ENCODE measurements at places on chromosomes 3 and 15.

GRCh38 chr15:28286031-28286430 lies 35.9 kb downstream of the HERC2 start:
- H3K27me3 ChIP-seq, result no peaks in the 10 kb centered on the region
- no peak for DNase-seq
- H3K4me1 ChIP-seq, result no peaks in the 10 kb centered on the region
- H3K4me3 ChIP-seq, result no peak overlapping the region

- H3K27ac ChIP-seq, result no peak overlapping the region
- no peak for DNase-seq
- peaks cover 15% of the 10 kb centered on the region for H3K36me3 ChIP-seq
- H3K27me3 ChIP-seq, result no peaks in the 10 kb centered on the region
- no peaks in the 10 kb centered on the region for H3K4me1 ChIP-seq
These were observed 46.4 kb downstream of the ZNF106 start for GRCh38 chr15:42444415-42445063.

- no peak overlapping the region for H3K27ac ChIP-seq
- H3K4me1 ChIP-seq, result peaks cover 7% of the 10 kb centered on the region
- peaks cover 37% of the 10 kb centered on the region for H3K27me3 ChIP-seq
- no peak overlapping the region for H3K4me3 ChIP-seq
These were observed 1.8 kb upstream of the CCR9 start for GRCh38 chr3:45884368-45885201.

GRCh38 chr3:149494022-149494758 lies 19.7 kb downstream of the TM4SF4 start:
- no peaks in the 10 kb centered on the region for H3K27me3 ChIP-seq
- peak overlapping the region; percentile 31 for H3K27ac ChIP-seq
- peaks cover 55% of the 10 kb centered on the region for H3K36me3 ChIP-seq
- peaks cover 9% of the 10 kb centered on the region for H3K4me1 ChIP-seq
- peak; percentile 85 for DNase-seq
- H3K4me3 ChIP-seq, result no peak overlapping the region

GRCh38 chr3:79968418-79968817 lies 200.6 kb upstream of the ROBO1 start:
- no peak for DNase-seq
- H3K27ac ChIP-seq, result no peak overlapping the region
- H3K27me3 ChIP-seq, result no peaks in the 10 kb centered on the region
- no peak overlapping the region for H3K4me3 ChIP-seq
- no peaks in the 10 kb centered on the region for H3K4me1 ChIP-seq

GRCh38 chr3:100019719-100020118 lies 94.6 kb downstream of the FILIP1L start:
- no peak overlapping the region for H3K4me3 ChIP-seq
- no peak overlapping the region for H3K27ac ChIP-seq
- no peaks in the 10 kb centered on the region for H3K27me3 ChIP-seq
- no peak for DNase-seq

GRCh38 chr3:71101014-71101413 lies 482.5 kb downstream of the FOXP1 start:
- H3K4me1 ChIP-seq, result peaks cover 20% of the 10 kb centered on the region
- no peak for DNase-seq
- no peaks in the 10 kb centered on the region for H3K27me3 ChIP-seq
- no peaks in the 10 kb centered on the region for H3K36me3 ChIP-seq

- no peak for DNase-seq
- H3K27me3 ChIP-seq, result no peaks in the 10 kb centered on the region
- H3K36me3 ChIP-seq, result no peaks in the 10 kb centered on the region
- peaks cover 8% of the 10 kb centered on the region for H3K4me1 ChIP-seq
These were observed 183.8 kb upstream of the THBS1 start for GRCh38 chr15:39396979-39397615.

DNA sequence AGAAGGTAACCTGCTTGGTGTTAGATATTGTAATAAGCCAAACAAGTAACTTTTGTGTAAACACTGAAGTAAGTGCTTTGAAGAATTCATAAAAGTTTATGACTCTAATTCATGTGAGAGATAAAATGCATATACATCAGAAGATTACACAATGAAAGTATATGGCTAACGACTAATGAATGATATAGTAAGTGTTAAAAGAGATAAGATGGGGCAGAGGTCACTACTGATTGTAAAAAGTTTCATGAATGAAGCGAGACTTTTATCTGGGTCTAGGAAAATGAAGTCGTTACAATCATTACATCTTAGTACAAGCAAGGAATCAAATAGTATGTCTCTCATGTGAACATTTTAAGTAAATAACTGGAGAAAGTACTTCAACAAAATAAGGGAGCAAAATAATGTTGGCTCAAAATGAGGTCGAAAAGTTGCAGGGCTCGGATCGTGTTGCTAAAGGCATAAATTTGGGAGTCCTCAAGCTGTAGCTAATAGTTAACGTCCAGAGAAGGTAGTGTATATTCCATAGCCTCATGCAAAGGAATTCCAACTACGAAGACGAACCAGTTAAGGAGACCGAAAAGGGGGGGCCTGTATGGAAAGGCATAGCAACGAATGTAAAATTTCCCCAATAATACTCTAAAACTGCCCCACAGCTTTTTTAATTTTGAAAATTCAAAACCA lies 984 bp upstream of the DUT start:
- no peaks in the 10 kb centered on the region for H3K27me3 ChIP-seq
- H3K4me1 ChIP-seq, result peaks cover 13% of the 10 kb centered on the region
- H3K27ac ChIP-seq, result peak overlapping the region; percentile 79
- peak overlapping the region; percentile 92 for H3K4me3 ChIP-seq

- DNase-seq, result no peak
- no peak overlapping the region for H3K27ac ChIP-seq
- no peaks in the 10 kb centered on the region for H3K36me3 ChIP-seq
- no peak overlapping the region for H3K4me3 ChIP-seq
These were observed 32.4 kb upstream of the ALCAM start for GRCh38 chr3:105334138-105334882.

DNA sequence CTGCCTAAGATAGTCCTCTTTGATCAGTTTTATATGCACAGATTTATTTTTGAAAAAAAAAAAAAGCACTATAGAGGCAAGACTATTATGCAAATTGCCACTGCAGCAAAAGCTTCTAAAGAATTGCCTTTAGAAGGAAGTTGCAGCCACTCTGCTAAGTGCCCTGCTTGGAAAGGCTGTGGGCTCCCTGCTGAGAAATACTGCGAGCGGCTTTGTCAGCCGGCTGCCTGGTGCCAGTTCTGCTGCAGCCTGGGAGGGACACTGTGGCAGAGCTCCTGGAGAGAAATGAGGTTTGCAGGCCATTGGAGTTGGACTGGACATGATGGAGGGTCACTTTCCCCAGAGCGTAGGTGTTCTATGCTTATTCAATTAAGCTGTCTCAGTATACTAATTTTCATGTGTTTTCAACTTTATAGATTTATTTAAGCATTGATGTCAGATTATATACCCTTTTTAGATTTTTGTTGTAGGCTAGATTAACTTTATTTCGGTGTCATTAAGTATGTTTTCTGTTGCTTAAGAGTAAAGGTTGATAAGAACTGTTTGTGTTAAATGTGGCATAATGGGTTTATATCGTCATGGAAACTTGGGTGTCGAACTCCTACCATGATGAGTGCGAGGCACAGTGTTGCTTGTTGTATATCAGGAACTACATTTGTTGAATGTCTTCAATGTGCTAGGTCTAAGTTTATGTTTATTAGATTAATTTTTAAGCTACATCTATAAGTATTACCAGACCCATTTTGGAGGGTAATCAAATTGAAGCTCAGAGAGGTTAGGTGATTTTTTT lies 6.6 kb downstream of the MAP2K5 start:
- peaks cover 13% of the 10 kb centered on the region for H3K4me1 ChIP-seq
- H3K4me3 ChIP-seq, result no peak overlapping the region
- H3K27me3 ChIP-seq, result no peaks in the 10 kb centered on the region
- H3K27ac ChIP-seq, result no peak overlapping the region

DNA sequence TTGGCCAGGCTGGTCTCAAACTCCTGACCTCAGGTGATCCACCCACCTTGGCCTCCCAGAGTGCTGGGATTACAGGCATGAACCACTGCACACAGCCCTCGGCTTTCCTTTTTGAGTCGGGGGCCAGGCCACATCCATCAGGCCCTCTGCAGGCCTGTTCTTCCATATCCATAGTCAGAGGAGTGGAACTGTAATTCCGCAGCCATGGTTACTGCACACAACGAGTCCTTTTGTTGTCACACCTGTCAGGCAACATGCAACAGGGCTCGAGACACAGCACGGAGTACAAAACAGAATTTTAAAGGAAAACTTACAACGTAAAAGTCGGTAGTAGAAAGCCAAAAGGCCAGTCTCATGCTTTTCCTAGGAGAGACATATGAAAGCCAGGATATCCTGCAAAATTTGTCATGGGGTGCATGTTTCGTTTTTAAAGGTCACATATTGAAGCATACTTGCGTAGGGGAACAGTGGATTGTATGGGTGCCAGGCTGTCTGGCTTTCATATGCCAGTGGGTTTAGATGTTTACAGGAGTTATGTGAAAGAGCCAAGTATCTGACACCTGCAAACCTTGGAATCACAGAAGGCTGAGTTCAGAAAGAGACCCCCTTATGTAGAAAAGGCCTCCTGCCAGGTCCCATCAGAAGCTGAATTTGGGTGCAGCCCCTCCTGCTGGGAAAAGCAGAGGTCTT lies 63.2 kb upstream of the LPP start:
- no peaks in the 10 kb centered on the region for H3K36me3 ChIP-seq
- H3K27me3 ChIP-seq, result no peaks in the 10 kb centered on the region

DNA sequence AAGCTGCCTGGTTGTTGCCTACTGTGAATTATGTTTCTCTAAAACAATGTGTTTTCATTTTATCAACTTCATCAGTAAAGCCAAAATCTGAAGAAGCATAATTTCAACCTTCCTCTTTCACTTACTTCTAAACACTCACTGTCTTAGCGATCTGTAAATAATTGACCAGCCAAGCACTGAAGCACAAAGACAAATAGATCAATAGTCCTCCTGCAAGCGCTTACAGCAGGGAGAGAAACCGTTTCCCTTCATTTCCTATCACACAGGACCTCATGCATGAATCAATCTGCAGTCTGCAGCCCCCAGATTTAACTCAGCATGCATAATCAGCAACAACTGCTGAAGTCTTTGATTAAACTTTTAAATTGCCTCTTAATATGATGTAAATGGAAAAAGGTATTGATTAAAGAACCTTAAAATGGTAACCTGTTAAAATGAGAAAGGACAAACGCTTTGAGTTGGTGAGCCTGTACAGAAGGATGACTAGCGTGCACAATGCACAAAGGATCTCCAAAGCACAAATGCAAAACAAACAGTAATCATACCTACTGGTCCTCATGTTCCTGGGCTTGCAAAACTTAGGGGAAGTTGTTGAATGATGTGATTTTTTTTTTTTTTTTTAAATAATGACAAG lies 370.2 kb upstream of the ZNF385D start:
- H3K36me3 ChIP-seq, result no peaks in the 10 kb centered on the region
- no peak overlapping the region for H3K27ac ChIP-seq
- no peaks in the 10 kb centered on the region for H3K27me3 ChIP-seq

- no peak for DNase-seq
- peaks cover 56% of the 10 kb centered on the region for H3K4me1 ChIP-seq
- no peaks in the 10 kb centered on the region for H3K27me3 ChIP-seq
- peaks cover 15% of the 10 kb centered on the region for H3K36me3 ChIP-seq
- peak overlapping the region; percentile 25 for H3K27ac ChIP-seq
These were observed 152.8 kb upstream of the TBL1XR1 start for GRCh38 chr3:177350121-177350520.

DNA sequence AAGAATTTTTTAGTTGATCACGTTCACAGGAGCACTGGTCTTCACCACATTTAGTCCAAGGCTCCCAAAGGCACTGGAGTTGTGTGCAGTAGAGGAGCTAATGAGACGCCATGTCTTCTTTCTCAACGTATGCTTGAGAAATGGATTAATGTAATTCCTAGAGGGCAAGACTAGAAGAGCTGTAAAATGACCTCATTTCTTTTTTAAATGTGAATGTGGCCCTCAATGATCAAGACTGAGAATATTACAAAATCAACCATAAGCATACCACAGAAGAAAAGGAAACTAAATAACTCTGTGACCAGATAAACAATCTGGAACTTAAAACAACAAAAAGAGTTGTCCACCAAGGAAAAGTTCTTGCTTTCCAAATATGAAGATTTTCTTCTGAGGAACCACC lies 112.1 kb upstream of the THBS1 start:
- DNase-seq, result no peak
- H3K36me3 ChIP-seq, result no peaks in the 10 kb centered on the region
- H3K27ac ChIP-seq, result no peak overlapping the region
- H3K4me1 ChIP-seq, result no peaks in the 10 kb centered on the region
- H3K4me3 ChIP-seq, result no peak overlapping the region
- H3K27me3 ChIP-seq, result no peaks in the 10 kb centered on the region

GRCh38 chr3:72310419-72311380 lies 525.8 kb upstream of the PROK2 start:
- no peak for DNase-seq
- peaks cover 16% of the 10 kb centered on the region for H3K27me3 ChIP-seq
- H3K27ac ChIP-seq, result no peak overlapping the region
- H3K4me3 ChIP-seq, result no peak overlapping the region
- no peaks in the 10 kb centered on the region for H3K36me3 ChIP-seq

DNA sequence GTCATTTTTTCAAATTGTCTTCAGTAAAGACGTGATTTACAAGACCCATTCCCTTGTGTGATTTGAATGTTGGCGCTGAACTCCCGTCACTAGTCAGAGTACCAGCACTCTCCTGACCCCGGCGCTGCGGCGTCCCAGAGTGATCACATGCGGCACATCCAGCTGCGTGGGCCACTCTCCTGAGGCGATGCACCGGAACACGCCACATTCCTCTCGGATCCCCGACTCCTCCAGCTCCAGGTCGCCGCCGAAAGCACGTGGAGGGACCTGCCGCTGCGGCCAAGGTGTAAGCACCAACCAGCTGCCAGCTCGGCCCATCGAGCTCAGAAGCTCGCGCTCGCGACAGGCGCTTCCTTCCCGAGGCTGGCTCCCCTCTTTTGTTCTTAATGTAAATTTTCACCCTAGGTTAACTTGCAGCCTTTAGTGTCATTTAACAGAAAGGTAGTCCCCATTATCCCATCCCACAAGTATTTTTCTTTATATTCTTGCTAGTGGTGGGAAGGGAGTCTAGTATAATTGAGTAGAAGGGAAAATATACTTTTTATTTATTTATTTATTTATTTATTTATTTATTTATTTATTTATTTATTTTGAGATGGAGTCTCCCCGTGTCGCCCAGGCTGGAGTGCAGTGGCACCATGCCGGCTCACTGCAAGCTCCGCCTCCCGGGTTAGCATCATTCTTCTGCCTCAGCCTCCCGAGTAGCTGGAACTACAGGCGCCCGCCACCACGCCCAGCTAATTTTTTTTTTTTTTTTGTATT lies 61.7 kb upstream of the VGLL3 start:
- no peaks in the 10 kb centered on the region for H3K27me3 ChIP-seq
- no peaks in the 10 kb centered on the region for H3K4me1 ChIP-seq
- H3K36me3 ChIP-seq, result no peaks in the 10 kb centered on the region
- H3K4me3 ChIP-seq, result no peak overlapping the region

GRCh38 chr15:54388746-54389145 lies 410.5 kb downstream of the UNC13C start:
- H3K4me3 ChIP-seq, result no peak overlapping the region
- no peaks in the 10 kb centered on the region for H3K36me3 ChIP-seq
- no peaks in the 10 kb centered on the region for H3K4me1 ChIP-seq
- H3K27ac ChIP-seq, result no peak overlapping the region
- DNase-seq, result no peak

- H3K36me3 ChIP-seq, result no peaks in the 10 kb centered on the region
- no peaks in the 10 kb centered on the region for H3K4me1 ChIP-seq
- no peak for DNase-seq
- H3K4me3 ChIP-seq, result no peak overlapping the region
These were observed 7.8 kb upstream of the TM2D3 start for GRCh38 chr15:101660005-101660404.

- H3K36me3 ChIP-seq, result no peaks in the 10 kb centered on the region
- no peak overlapping the region for H3K4me3 ChIP-seq
- no peak overlapping the region for H3K27ac ChIP-seq
- no peaks in the 10 kb centered on the region for H3K4me1 ChIP-seq
These were observed 21.1 kb upstream of the GYG1 start for GRCh38 chr3:148970271-148970670.

Measured in Calu3 (cell line).